ACHN (cell line): ENCODE measurements at places on chromosomes 13 and 19.

GRCh38 chr13:25110956-25111584 is 15.1 kb downstream of the PABPC3 start:
- DNase-seq, result no peak

- peak; percentile 66 for DNase-seq
These were observed 11.1 kb upstream of the SHISA2 start for GRCh38 chr13:26062853-26063444.

- no peak for DNase-seq
These were observed 6.3 kb downstream of the SERP2 start for GRCh38 chr13:44379885-44380284.

GRCh38 chr13:30585748-30586262 is 31.9 kb upstream of the USPL1 start:
- DNase-seq, result no peak

- no peak for DNase-seq
These were observed 81.1 kb downstream of the UFM1 start for GRCh38 chr13:38430796-38431195.

DNA sequence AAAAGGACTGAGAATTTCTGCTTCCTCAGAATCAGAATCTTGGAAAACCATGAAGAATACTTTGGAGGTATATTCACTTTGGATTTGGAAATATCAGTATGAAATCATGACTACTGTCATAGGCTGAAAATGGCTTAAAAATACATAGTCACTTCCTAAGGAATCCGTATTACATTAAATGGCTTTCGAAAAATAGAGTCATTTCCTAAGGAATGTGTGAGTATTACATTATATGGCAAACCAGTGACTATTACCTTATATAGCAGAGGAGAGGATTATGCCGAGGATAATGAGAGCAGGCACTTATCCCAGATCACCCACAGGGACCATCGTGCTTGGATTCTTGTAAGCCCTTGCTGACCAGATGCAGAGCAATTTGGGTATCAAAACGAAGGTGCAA is 1471.8 kb downstream of the EFNB2 start:
- no peak for DNase-seq

DNA sequence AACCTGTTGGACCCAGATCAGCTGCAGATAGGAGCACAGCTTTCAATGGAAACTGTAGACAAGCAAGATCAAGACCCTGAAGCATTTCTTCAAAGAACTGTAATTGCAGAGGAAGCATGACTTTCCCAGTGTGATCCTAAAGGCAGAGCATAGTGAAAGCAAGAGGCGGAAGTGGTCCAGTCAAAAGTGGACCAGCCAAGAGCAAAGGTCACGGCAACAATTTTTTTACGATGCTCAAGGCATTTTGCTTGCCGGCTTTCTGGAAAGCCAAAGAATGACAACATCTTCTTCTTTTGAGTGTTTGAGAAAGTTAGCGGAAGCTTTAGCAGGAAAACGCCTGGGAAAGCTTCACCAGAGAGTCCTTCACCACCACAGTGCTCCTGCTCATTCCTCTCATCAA is 111.6 kb downstream of the RNF17 start:
- DNase-seq, result no peak

DNA sequence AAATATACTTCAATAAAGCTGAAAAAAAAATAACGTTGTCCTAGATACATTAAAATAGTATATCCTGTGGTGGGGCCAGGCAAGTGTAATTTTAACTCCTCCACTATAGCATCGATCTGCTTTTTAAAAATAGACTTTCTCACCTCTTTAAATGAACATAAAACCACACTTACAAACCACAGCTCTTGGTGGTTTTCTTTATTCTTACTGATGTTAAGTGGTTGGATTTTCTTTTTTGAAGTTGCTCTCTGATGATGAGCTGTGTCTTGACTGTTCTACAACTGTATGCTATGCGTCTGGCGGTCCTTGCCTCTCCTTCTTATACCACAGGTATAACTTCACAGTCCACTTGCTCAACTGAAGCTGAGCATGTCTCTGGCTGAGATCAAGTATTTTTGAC is 721.5 kb upstream of the KLHL1 start:
- no peak for DNase-seq

DNA sequence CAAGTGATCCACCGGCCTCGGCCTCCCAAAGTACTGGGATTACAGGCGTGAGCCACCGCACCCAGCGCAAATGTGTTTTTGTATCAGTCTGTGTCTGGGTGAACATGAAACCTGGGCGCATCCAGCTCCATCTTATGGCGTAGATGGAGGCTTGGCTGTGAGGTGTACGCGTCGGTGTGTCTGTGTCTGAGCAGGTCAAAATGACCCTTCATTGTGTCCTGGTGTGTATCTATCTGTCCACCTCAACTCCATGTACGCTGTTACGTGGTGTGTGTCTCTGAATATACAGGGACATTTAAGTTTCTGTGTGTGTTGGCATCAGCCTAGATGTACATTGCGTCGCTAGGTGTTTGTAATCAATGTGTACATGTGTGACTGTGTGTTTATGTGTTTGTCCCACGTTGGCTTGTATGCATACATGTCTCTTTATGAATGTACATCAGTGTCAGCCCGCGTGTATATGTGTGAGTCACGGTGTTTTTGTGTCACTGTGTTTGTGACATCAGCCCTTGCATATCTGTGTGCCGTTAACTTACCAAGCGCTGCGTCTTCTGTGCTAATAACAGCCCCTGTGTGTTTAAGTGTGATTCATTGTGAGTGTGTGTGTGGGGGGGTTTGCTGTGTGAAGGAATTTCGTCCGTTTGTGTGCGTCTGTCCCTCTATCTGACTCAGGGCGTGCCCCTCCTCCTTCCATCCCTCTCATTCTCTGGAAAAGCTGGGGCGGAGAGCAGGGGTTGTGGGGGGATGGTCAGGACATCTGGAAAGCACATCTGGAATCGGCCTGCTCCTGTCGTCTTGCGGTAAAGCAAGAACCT is 6.4 kb downstream of the AXL start:
- peak; percentile 94 for DNase-seq

DNA sequence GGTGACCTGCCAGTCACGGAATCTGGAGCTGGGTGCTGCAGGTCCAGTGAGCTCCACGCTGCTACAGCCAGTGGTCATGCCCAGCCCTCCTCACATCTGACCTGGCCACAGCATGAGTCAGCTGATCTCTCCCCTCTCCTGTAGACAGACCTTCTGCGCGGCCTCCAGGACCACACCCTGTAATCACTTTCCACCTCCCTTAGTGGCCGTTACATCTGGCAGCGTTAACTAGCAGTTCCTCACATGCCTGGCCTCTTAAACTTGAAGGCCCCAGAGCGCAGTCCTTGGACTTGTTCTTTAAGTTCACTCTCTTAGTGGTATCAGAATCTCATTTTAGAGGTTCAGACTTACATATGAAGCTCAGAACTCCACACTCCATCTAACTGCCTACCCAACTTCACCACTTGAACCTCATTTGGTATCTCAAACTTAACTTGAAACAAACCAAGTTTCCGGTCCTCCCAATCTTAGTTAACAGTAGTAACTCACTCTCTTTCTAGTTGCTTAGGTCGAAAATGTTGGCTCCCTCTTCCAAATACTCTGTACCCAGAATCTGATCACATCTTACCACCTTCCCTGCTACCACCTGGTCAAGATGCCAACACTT is 22.7 kb downstream of the MIPEP start:
- no peak for DNase-seq

DNA sequence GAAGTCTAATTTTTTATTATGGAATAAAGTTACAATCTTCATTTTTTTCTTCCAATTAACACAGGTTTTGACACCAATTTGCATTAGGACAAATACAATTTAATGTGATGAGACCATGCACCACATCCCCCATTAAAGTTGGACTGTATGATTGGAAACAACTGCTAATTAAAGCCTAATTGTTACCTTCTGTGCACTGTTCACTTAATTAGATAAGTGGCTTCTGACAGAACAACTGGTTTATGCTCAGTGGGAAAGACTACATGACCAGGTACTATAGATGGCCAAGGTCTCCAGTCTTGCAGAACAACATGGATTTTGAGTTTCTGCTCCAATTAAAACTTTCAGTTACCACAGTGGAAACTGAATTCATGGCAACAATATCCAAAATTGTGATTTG is 198.1 kb downstream of the FGF14 start:
- DNase-seq, result no peak

- DNase-seq, result no peak
These were observed 6.9 kb downstream of the SLC39A3 start for GRCh38 chr19:2732883-2733282.
